ENCODE measurements at places on chromosomes 12 and 14. TPM values are rescaled to one million over a fixed set of nuclear protein-coding genes. Genes with fewer than 3 reads are reported as not detected.

DNA sequence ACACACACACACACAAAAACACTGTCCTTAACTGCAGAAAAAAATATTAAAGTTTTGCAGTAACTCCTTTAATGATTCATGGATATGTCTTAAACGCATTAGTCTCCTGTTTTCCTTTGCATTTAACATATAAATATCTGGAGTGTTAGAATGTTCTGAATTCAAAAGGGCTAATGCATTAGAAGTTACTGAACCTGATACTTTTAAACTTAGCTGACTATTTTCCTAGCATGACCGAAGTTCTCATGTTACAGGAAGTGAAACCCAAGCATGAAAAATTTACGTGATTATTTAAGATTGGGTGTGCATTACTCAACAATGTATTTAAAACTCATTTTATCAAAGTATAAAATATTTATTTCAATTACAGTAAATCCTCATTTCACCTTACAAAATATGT lies 791.2 kb downstream of the FLRT2 start:
- no peak for DNase-seq

DNA sequence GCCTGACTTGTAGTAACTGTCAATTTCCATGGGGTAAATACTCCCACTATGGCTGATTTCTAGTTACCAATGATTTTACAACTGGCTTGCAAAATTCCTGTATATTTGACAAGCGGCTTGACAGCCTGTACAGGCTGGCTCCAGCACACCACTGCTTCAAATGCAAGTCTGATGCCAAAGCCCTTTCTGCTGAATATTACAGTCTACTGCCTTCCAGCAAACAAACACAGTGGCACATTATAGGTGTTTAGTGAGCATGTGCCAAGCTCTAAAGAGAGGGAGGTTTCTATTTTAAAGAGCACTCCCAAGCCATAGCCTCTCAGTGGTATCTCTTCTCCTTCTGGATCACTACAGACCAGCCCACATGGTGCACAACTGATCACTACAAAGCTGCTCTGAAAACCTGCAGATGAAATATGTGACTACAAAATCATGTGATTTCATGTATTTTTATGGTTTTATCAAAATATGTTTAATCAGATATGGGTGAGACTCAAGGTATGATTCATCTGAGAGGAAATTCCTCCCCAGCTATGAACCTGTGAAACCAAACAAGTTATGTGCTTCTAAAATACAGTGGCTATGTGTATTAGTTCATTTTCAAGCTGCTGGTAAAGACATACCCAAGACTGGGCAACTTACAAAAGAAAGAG lies 101.5 kb downstream of the RPAP3 start:
- DNase-seq = no peak

Gene SPX
- 1.3 TPM for total RNA-seq

- DNase-seq = no peak
Observed at GRCh38 chr12:116538682-116539305, 20.4 kb upstream of the MAP1LC3B2 start.

DNA sequence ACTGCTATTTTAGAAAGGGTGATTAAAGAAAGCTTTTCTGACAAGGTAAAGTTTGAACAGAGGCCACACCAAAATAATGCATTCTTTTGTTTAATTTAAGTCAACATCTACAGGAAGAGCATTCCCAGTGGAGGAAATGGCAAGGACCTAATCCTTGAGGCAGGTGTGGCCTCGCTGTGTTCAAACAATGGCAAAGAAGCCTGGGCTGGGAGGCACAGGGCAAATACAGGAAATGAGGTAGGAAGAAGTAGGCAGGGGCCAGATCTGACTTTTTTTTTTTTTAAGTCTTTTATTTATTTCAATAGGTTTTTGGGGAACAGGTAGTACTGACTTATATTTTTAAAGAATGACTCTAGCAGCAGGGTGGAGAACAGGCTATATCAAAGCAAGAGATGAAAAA lies 53.5 kb downstream of the ARMH4 start:
- no peak for DNase-seq

- no peak for DNase-seq
Observed at GRCh38 chr12:116892349-116893140, 11.3 kb upstream of the HRK start.

Gene PAH
- not detected for total RNA-seq

- peak; percentile 97 for DNase-seq
Observed at GRCh38 chr14:44945264-44945663, 16.5 kb downstream of the KLHL28 start.

- no peak for DNase-seq
Observed at GRCh38 chr12:120639771-120640721, at the start of gene CABP1. Gene CABP1, plus strand, starts transcription at chr12:120640626. Its CDS starts 60 bp downstream, at chr12:120640686.

GRCh38 chr12:122382919-122383350 lies 39.5 kb downstream of the CLIP1 start:
- no peak for DNase-seq

Gene FGF6
- total RNA-seq = not detected

DNA sequence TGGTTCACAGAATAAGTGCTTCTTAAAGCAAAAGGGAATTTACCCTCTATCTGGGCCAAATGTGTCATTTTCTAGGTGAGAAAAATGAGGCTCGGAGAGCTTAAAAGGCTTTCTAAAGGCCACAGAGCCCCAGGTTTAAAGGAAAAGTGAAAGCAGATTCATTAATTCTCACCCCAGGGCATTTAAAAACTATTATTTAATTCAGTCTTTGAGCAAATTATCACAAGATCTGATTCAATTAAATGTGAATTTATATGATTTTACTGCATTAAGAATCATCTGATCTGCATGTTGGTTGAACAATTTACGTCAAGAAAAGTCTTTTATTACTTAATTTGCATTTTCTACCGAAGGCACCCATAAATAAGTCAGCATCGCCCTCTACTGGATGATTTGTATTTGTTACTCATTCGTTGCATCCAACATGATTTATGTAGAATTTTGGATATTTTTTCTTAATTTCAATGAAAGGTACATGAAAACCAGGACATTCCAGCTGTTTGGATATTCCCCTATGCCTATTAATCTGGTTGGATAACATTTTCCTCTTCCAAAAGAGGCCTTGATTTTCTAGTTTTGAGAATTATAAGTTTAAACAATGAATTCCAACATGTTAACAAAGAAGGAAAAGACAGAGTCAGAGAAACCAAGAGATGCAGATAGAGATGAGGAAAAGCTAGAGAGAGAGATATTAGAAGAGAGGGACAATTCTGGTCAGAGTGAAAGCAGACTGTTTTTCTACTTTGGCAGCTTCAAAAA lies 19.1 kb upstream of the DHRS7 start:
- peak; percentile 87 for DNase-seq

GRCh38 chr14:96676166-96676565 lies 121.0 kb upstream of the VRK1 start:
- no peak for DNase-seq

Gene TOMM20L
- total RNA-seq = not detected

GRCh38 chr12:15756822-15757221 lies 32.4 kb downstream of the EPS8 start:
- peak; percentile 39 for DNase-seq

DNA sequence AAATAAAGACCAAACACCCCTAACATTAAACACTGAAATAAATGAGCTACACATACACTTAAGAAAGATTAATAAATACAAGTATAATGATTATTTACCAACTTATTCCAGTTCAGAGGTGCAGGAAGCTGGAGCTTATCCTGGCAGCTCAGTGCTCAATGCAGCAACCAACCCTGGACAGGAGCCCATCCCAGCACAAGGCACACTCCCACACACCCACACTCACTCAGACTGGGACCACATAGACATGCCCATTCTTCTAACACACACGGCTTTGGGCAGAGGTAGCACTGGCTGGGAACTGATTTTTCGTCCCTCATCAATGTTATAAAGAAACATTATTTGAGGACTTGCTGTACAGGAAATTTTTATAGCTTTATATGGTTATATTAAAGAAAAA lies 797.4 kb downstream of the RPS29 start:
- DNase-seq = no peak

DNA sequence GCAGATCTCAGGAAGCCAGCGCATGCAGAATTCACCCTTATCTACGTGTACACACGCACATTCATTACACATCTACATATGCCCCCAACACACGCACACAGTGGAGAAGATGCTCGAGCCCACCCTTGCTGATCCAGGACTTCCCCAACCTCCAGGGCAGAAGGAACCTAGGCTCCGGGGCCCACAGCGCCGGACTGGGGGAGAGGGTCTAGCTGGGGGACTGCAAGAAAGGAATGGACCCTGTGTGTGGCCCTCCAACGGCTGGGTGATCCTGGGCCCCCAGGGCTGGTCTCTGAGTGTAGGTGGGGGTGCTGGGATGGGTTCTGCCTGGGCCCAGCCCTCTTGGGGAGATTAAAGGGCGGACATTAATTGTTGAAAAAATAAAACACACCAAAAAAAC lies 128.1 kb upstream of the C14orf180 start:
- DNase-seq = no peak

Gene KITLG
- 64.6 TPM for total RNA-seq

DNA sequence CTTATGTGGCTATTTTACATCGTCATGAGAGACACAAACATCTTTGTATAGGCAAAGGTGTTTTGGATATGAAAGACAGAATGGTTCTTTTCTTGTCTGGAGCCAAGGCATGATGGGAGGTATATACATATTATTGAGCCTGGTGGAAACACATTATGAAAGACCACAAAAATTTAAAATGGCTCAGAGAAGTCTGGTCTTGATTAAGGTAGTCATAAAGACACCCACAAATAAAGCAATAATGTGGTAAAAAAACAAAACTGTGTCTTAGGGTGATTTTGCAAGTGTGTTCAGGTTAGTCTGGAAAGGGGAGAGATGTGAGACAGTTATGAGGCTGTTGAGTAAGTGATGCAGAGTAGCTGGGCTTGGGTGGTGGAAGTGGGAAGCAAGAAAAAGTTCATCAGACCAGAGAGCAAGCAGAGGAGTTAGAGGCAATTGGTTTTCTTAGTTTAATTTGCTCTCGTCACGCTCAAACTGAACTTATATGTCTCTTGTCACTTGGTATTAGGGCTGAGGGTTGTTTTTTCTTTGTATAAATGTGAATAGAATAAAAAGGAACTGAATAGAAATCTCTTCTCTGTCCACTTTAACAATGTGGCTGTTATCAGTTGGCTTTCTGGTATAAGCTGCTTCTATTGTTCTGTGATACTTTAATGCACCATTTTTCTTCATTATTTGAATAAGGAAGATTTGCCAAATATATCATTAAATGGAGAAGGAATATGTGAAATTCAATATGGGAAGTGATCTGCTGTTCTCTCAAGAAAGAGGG lies 115.0 kb downstream of the AKAP6 start:
- no peak for DNase-seq

Gene PRB2
- total RNA-seq = not detected

Gene MIP
- not detected for total RNA-seq

GRCh38 chr14:74265301-74265965 lies 26.2 kb downstream of the VSX2 start:
- DNase-seq = no peak

GRCh38 chr14:83777516-83777915 lies 1752.4 kb upstream of the FLRT2 start:
- DNase-seq = no peak

Gene PCED1B
- total RNA-seq = 0.33 TPM

- no peak for DNase-seq
Observed at GRCh38 chr14:36655571-36655962, 6.1 kb upstream of the PAX9 start.

GRCh38 chr14:25400607-25401206 lies 350.8 kb upstream of the STXBP6 start:
- peak; percentile 31 for DNase-seq

Gene P2RX2
- total RNA-seq = not detected

Gene TAS2R31
- total RNA-seq = 2.6 TPM

Gene KCNC2
- total RNA-seq = not detected

DNA sequence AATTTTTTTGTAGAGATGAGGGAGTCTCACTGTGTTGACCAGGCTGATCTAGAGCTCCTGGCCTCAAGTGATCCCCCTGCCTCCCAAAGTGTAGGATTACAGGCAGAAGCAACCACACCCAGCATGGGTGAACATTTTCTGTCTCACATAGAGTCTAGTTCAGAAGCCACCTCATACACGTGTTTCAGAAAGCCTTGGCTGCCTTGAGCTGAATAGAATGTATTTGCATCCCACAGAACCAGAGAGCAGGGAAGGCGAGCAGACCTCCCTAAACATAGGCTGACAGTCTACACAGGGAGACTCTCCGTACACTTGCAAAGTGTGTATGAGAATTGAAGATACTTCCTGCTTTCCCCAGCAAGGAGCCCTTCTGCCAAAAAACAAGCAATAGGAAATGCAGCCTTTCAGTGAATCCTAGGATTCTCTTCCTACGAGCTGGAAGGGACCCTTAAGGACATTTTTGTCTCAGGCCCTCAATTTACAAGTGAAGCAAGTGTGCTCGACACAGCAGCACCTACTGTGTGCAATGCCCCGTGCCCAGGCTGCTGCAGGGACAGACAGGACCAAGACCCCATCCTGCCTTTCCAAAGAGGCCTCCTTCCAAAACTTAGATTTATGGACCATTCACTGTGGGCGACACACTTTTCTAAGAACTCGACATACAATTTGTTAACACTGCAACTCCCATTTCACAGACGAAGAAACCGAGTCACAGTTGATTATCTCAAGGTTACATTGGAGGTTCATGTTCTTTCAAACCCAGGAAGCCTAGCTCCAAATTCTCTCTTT lies 11.2 kb downstream of the NUAK1 start:
- no peak for DNase-seq

Gene KRT74
- not detected for total RNA-seq

GRCh38 chr12:109583733-109584132 lies 10.1 kb downstream of the MVK start:
- no peak for DNase-seq

- peak; percentile 68 for DNase-seq
Observed at GRCh38 chr14:52563120-52563519, 10.5 kb downstream of the GPR137C start.

DNA sequence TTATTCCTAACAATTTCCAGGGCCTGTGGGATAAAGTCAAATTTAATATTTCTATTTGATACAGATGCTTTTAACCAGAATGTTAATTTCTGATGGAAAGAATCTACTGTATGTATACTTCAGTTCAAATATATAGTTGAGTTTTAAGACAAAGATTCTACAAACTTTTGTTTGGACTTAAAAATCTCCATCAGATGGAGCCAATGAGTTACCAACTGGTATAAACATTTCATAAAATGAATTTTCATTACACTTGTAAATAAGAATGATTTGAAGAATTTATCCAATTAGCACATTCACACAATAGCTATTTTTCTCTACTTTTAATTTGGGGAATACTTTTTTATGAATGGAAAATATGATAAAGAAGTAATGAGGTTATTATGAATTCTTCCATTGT lies 425.2 kb upstream of the MIS18BP1 start:
- no peak for DNase-seq

- DNase-seq = no peak
Observed at GRCh38 chr14:102760496-102761193, 16.6 kb upstream of the TRAF3 start.

GRCh38 chr14:105857220-105857825 lies 330.9 kb downstream of the TMEM121 start:
- DNase-seq = no peak

- DNase-seq = peak; percentile 38
Observed at GRCh38 chr12:95303476-95303875, 85.9 kb downstream of the VEZT start.

GRCh38 chr12:2857021-2857431 lies at the start of gene TEX52:
Gene TEX52, minus strand, starts transcription at chr12:2857039. Its CDS starts 13 bp downstream, at chr12:2857026.
- DNase-seq = no peak

Gene AICDA
- total RNA-seq = not detected

Gene ADCY4
- total RNA-seq = 1.3 TPM

Measured in fibroblast of lung (primary cell).